ENCODE measurements at places on chromosomes 7 and 10.

GRCh38 chr10:130403153-130404075 is 267.2 kb downstream of the GLRX3 start:
- DNase-seq, result no peak

GRCh38 chr10:30853066-30853465 is 178.6 kb downstream of the ZNF438 start:
- no peak for DNase-seq

- no peak for DNase-seq
These were observed 4.4 kb downstream of the PRKAR2B start for GRCh38 chr7:107048783-107049418.

GRCh38 chr10:104614245-104614831 is 26.8 kb upstream of the SORCS3 start:
- no peak for DNase-seq

DNA sequence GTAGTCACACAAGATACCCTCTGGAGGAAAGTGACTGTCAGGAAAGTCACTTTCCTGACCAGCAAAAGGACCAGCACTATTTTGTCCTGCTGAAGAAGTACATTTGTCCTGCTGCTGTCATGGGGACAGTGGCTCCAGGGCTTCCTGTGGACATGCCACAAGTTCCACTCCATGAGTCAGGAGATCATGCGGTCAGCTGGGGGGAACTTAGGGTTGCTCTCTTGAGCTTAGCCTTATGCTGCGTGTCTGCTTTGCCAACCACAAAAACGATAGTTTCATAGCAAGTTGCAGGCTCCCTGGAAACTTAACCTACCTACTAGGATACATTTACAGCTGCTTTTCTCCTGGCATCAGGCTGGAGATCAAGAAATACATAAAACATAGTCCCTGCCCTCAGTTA is 19.8 kb upstream of the ALOX5 start:
- no peak for DNase-seq

- DNase-seq, result no peak
These were observed 99.4 kb downstream of the MKX start for GRCh38 chr10:27646194-27646593.

GRCh38 chr10:129787557-129787956 is 176.5 kb downstream of the EBF3 start:
- DNase-seq, result no peak

- no peak for DNase-seq
These were observed 53.1 kb downstream of the CPED1 start for GRCh38 chr7:121041516-121042148.

DNA sequence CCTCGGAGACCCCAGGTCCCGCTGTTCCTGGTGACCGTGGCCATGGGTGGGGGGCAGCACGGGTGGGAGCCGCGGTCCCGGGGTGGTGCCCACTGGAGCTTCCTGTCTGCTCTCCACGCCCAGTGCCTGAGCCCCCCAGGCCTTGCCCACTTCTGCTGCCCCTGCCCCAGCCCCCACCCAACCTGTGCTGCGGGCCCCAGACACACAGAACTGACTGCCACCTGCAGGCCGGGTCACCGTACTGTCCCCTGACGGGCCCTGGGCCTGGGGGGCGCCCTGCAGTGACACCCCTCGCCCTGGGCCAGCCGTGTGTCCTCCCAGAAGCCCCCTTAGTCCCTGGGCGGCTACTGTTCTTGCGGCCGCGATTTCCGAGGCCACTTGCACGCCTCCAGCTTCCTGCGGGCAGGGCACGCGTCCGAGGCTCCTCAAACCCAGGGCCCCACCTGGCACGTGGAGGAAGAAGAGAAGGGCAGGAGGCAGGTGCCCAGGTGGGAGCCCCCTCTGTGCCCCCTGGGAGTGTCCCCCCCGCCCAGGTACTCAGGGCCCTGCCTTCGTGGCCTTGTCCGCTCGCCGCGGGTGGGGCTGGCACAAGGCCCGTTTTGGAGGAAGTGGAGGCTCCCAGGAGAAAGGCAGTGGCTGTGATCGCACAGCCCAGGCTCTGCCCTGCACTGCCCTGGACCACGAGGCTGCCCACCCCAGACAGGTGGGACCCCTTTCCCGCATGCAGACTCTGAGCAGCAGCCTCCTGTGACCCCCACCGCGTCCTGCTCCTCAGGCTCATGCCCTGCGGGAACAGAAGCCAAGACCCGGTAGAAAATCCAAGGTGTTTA is 10.4 kb downstream of the TMEM184A start:
- DNase-seq, result no peak

DNA sequence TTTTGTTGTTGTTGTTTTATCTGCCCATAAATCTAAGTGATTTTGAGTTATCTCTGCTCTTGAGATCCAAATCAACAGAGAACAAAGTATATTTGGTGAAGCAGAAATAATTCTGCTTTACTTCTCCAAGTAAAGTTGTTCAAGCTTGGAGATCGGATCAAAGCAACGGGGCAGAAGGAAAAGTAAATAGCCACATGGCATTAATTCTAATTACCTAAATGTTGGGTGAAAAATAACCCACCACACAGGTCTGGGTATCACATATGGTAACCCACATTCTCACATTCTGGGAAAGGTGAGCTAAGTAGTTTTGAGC is 3.1 kb downstream of the NRP1 start:
- no peak for DNase-seq

Data from C1 segment of cervical spinal cord (tissue), 14 donors.